ENCODE measurements at places on chromosomes 13 and 19.

DNA sequence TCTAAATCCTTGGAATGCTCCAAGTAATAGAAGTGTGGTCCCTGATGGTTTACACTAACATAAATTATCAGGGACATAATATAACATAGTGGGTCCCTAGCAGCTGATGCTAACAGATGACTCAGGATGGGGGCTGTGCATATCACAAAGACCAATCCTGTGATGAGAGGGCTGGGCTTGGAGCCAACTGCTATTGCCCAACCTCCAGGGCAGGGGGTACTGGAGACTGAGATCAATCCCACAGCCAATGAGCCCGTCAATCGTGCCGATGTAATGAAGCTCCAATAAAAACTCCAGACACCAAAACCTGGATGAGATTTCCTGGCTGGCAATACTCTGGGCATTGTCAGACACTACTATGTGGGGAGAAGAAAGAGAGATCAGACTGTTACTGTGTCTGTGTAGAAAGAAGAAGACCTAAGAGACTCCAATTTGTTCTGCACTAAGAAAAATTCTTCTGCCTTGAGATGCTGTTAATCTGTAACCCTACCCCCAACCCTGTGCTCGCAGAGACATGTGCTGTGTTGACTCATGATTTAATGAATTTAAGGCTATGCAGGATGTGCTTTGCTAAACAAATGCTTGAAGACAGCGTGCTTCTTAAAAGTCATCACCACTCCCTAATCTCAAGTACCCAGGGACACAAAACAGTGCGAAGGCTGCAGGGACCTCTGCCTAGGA, 33.4 kb downstream of the ABCC4 start:
- DNase-seq, result no peak

GRCh38 chr13:39058040-39058439, 19.8 kb downstream of the NHLRC3 start:
- DNase-seq, result no peak

GRCh38 chr13:33236021-33236420, 49.5 kb downstream of the STARD13 start:
- DNase-seq, result no peak

DNA sequence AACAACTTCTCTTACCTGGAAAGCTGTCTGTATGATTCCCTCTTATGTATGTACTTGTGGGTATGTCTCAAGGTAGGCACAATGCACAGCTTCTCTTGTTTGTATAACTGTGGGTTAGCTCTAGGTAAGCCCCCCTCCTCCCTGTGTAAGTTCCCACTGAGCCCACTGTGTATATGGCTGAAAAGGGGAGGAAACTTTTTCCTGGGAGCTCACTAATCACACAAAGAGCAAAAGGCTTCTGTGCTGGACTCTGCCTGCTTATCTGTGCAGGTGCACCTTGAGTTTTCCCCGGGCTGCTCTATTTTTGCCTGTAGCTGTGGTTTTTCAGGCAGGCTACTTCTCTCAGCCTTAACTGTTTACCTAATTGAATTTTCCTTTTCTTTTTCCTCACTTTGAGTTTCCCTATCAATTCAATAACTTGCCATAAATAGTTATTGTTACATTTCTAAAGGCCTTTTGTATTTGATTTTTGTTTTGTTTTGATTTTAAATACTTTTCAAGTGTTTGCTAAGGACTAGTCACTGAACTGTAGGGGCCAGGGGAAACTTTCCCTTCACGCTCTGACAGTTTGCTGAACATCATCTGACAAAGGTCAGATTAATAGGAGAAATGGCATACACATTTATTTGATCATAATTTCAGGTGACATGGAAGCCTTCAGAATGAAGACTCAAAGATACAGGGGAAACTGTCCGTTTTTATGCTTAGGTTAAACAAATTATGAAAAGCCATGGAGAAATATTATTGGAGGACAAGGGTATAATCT, 423.5 kb upstream of the ATXN8OS start:
- no peak for DNase-seq

DNA sequence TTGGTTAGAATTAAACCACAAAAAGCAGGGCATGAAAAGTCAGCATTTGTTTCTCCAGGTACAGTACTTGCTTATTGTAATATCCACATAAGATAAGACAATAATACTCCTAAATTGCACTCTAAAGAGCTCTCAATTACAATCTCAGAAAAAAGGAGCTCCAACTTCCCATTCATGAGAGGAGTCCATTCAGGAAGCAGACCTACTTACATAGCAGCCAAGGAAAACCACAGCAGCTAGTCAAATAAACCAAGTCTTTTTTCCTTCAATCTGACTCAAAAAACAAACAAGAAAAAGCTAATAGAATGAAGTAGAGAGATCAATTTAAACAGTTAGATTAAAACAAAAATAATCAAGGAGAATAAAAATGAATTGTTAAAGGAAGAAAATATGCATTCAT, 885.2 kb upstream of the SLITRK6 start:
- no peak for DNase-seq

- DNase-seq, result no peak
Observed at GRCh38 chr13:46961719-46962118, 64.9 kb upstream of the HTR2A start.

GRCh38 chr13:60358453-60358852, 38.6 kb upstream of the TDRD3 start:
- no peak for DNase-seq

- no peak for DNase-seq
Observed at GRCh38 chr13:114043421-114044053, 69.7 kb upstream of the C13orf46 start.

DNA sequence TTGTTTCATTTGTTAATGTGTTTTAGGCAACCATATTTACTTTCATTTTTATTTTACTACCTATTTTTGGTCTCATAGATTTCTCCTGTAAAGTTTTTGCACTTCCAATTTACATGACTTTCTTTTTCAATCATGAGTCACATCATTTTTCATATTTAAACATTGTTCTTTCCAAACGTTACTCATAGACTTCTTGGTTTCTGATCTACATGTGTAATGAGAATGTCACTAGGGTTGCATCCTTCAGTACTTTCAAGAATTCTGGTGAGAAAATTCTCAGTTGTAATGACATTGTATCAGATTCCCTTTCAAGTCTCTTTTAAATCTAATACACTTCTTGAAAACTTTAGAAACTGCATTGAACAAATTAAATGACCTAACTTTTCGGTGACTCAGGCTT, 991.7 kb downstream of the EFNB2 start:
- DNase-seq, result no peak

GRCh38 chr13:40200273-40200978, 466.0 kb downstream of the FOXO1 start:
- DNase-seq, result no peak

GRCh38 chr13:114077933-114078325, 54.5 kb downstream of the RASA3 start:
- no peak for DNase-seq

DNA sequence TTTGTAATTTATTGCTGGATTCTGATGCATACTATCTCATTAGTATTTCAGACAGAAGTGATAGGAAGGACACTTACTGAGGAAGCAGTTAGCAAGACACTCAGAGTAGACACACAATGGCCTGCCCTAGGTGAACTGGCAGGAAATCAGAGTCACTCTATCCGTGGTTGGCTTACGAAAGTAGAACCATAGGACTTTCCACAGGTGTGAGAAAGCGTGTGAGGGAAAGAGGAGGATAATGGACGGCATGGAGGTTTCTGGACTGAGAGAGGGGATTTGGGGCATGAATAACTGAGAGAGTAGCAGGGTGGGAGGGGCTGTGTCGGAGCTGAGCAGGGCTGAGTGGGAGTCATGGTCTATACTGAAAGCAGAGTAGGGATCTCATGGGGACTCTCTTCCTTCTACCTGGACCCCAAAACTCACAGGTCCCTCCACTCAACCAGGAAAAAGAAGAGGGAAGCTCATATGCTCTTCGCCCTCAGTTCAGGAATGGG, 18.7 kb upstream of the EID2 start:
- no peak for DNase-seq

DNA sequence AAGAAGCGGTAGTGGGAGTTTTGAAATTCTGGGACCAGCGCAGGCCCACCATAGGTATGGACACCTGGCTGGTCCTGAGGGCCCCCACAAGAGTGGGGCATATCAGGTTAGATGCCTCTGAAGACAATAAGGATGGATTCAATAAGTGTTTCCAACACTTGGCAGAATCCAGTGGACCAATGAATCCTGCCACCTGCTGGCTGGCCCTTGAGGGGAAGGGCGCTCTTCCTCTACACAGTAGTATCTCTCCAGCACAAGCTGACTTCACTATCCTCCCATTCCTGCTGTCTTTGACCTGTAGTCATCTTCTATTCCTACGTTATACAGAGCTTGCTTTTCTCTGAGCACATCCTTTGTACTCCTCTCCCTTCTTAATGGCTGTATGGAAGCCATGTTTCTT, 199.7 kb upstream of the TSHZ3 start:
- no peak for DNase-seq

- DNase-seq, result no peak
Observed at GRCh38 chr13:45584816-45585215, 30.7 kb downstream of the ERICH6B start.

GRCh38 chr13:77372275-77372674, 45.4 kb upstream of the MYCBP2 start:
- DNase-seq, result no peak

GRCh38 chr13:109881347-109881725, 95.0 kb upstream of the IRS2 start:
- DNase-seq, result no peak
